ENCODE measurements at places on chromosomes 7 and 10.

GRCh38 chr7:81159402-81159801 is 240.6 kb upstream of the SEMA3C start:
- DNase-seq, result no peak

DNA sequence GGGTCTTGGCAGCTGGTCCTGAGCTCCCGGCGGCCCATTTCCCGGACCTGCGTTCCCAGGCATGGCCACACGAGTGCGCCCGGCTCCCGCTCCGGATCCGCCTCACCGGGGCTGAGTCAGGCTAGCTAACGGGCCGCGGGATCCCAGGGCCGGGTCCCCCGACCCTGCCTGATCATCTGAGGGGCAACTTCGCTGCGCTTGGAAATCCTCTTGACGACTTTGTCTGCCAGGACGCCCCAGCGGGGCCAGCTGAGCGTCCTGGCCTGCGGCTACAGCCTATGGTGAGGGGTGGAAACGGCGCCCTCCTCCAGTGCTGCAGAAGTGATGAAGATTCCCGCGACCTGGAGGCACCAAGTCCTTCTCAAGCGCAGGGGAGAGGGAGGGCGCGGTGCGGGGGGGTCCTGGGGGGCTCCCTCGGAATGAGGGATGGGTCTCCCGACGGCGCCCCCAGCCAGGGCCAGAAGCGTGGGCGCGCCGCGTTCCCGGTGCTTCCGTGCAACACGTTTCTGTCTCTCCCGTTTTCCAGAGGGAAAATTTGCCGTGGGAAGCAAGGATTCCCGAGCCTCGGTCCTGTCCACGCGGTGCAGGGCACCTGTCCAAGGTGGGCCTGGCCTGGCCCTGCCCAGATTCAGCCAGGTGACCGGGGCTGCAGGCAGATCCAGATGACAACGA is 212.4 kb downstream of the CCSER2 start:
- DNase-seq, result no peak

DNA sequence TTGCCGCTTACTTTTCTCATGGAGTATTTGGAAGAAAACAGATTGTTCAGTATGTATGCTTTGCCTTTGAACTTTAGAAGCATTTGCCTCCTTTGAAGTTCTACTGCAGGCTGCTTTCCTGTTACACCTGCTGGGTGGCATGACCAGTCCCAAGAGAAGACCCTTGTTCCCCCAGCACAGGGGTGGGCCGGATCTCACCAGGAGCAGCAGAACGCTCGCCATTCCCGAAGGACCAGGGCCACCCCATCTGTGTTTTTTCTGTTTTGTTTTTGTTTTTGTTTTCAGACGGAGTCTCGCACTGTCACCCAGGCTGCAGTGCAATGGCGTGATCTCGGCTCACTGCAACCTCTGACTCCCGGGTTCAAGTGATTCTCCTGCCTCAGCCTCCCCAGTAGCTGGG is 493.6 kb downstream of the PTPRN2 start:
- no peak for DNase-seq

- DNase-seq, result no peak
These were observed at the start of gene SFTPA1 for GRCh38 chr10:79610601-79611191. SFTPA1 (plus strand) TSS chr10:79610939; CDS start chr10:79611826, 887 bp downstream.

GRCh38 chr10:128950916-128951275 is 516.1 kb upstream of the MGMT start:
- DNase-seq, result peak; percentile 4

- DNase-seq, result no peak
These were observed 77.6 kb upstream of the SFMBT2 start for GRCh38 chr10:7488418-7488829.

- DNase-seq, result no peak
These were observed 3.5 kb upstream of the GHITM start for GRCh38 chr10:84135836-84136235.

DNA sequence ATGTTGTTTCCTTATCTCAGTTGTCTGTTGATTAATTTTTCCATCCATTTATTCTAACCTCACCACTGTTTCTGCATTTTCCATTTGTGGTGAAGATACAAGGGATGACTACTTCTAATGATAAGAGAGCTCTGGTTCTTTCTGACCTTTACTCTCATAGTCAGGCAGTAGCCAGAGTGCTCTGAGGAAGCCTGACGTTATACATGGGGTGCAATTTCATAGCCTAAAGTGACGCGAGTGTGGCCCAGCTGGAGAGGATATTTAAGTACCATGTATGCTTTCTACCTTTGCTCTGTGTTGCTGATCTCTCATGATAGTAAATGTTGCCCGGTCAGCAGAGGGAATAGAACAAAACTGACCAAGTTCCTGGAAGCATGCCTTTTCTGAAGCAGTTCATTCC is 33.9 kb upstream of the CYCS start:
- no peak for DNase-seq

GRCh38 chr10:113097036-113097435 is 147.0 kb downstream of the TCF7L2 start:
- DNase-seq, result no peak

DNA sequence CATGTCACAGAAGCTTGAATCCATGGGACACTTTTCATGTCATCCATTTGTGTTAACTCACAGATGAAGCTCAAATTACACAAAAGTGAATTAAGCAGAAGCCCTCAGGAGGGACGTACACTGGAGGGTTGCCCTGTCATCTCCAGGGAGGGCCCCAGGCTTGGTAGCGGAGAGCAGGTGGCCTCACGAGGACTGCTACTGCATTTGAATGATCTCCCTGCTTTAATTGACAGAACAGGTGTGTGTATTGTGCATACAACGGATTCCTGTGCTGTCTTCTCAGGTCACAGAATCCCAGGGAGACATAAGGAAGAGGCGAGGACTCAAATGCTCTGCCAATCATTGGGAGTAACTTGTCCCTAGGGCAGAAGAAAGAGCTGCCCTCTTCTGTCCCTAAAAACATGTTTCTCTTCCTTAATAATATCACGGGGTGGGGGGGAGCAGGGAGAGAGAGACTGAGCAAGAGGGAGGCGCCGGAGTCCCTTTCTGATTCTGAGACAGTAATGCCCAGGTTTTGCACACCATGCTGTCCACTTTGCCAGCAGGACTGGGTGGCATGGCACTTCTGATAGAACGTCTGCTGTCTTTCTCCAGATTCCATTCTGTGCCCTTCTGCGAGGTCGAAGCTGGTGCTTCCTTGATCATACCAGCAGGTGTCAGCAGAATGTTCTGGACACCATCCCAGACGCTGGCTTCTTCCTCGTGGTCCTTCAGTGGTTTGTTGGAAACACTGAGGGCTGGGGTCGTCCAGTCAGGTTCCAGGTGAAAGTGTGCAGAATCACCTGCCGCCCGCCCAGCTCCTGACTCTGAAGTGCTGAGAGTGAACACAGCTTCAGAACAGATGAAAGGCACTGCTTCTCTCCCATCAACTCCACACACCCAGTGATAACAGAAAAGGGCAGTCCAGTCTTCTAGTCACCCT is 26.2 kb upstream of the RASGEF1A start:
- no peak for DNase-seq

- peak; percentile 71 for DNase-seq
These were observed 22.8 kb downstream of the GNA12 start for GRCh38 chr7:2821161-2821841.
